ENCODE measurements at places on chromosomes 12 and 14.

DNA sequence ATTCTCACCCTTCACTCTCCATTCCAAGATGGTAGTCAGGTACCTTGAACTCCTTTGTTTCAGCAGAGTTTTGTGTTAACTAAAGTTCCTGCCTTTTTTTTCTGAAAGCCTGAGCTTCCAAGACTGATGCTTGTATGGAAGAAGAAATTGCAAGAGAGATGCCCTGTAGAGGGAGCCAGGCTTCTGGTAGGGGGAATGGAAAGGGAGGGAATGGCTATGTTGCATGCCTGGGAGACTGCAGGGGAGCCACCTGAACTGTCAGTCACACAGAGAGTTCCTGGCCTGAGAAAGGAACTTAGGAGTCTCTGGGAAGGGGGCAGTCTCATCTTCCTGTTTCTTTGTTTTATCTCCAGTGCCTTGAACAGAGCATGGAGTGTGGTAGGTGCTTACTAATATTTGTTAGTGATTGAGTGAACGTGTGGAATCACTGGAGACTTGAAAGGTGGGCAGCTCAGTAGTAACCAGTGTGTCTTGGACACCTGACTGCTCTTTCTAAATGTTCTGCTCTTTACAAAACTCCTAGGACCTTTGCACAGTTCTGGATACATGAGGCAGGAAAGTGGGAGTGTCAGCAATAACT lies 132.2 kb downstream of the ANO4 start:
- no peak for DNase-seq

DNA sequence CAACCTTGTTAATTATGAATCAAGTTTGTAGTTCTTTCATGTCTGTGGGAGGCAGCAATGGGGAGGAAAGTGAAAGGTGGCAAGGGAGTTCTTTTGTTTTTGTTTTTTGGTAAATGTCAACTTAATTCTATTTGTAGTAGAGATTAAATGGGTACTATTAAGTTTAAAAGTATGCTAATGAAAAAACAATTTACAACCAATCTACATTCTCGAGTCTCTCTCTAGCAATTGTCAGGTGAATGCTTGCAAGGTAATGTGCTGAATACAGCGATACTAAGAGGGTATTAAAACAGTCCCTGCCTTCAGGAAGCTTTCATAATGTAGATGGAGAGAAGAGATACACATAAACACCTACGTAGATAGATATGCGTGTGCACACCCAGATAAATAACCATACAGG lies 1.6 kb upstream of the DACT1 start:
- DNase-seq, result no peak

- DNase-seq, result no peak
Observed at GRCh38 chr12:30439201-30439600, 256.5 kb downstream of the IPO8 start.

- DNase-seq, result no peak
Observed at GRCh38 chr14:31071151-31071550, 45.0 kb upstream of the STRN3 start.

GRCh38 chr14:100770046-100770445 lies 43.4 kb downstream of the DLK1 start:
- no peak for DNase-seq

GRCh38 chr14:63543826-63544406 lies 739 bp upstream of the PPP2R5E start:
- DNase-seq, result no peak

GRCh38 chr12:88367231-88367630 lies 213.0 kb downstream of the KITLG start:
- no peak for DNase-seq

DNA sequence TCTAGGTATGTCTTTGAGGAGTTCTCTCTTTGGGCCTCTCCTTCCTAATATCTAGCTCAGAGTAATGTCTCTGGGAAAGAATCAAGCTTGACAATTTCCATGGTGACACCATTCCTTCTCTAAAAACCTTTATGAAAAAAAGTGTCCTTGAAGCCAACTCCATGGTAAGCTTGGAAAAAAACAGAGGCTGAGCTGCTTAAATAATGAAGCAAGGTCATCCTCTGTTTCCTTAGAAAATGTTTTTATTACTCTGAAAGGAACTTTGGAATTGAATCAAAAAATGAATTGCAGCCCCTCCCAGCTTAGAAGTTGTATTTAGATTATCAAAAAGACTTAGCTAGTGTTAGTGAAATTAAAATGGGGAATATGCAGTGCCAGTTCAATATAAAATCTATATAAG lies 166.1 kb upstream of the KITLG start:
- DNase-seq, result no peak

GRCh38 chr14:22955702-22956569 lies 954 bp downstream of the HAUS4 start:
- no peak for DNase-seq

- DNase-seq, result no peak
Observed at GRCh38 chr12:58420503-58420902, 479.1 kb downstream of the ATP23 start.

GRCh38 chr12:89122852-89123251 lies 229.4 kb downstream of the DUSP6 start:
- DNase-seq, result no peak

DNA sequence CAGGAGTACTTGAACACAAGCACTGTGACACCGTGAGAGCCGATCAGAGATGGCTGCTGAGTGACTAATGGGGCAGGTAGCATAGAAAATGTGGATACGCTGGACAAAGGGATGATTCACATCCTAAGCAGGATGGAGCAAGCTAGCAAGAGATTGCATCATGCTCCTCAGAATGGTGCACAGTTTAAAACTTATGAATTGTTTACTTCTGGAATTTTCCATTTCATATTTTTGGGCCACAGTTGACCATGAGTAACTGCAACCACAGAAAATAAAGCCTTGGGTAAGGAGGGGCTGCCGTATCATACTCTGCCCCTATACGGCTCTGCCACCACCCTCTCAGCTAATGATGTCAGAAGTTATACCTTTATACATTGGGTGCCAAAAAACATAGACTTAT lies 23.3 kb upstream of the MARK3 start:
- DNase-seq, result no peak

- DNase-seq, result no peak
Observed at GRCh38 chr14:83873669-83874068, 1656.3 kb upstream of the FLRT2 start.

DNA sequence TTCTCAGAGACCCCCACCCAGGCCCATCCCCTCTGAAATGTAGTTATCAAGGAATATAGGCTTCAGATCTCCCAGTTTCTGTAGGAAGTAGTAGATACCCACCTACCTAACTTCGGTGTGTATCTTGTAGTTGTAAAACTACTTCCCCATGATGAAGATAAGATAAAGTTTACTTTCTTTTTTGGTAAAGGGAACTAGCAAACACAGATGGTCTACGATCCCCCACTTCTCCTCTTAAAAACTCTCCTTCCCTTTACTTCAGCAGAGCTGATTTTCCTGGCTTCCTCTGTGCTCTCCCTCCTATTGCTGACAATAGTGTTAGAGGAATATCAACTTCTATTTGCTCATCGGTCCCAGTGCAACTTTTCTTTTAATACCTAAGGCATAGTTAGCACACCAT lies 395.2 kb downstream of the RPL10L start:
- DNase-seq, result no peak

- DNase-seq, result no peak
Observed at GRCh38 chr12:50934981-50935807, 17.1 kb upstream of the HIGD1C start.

DNA sequence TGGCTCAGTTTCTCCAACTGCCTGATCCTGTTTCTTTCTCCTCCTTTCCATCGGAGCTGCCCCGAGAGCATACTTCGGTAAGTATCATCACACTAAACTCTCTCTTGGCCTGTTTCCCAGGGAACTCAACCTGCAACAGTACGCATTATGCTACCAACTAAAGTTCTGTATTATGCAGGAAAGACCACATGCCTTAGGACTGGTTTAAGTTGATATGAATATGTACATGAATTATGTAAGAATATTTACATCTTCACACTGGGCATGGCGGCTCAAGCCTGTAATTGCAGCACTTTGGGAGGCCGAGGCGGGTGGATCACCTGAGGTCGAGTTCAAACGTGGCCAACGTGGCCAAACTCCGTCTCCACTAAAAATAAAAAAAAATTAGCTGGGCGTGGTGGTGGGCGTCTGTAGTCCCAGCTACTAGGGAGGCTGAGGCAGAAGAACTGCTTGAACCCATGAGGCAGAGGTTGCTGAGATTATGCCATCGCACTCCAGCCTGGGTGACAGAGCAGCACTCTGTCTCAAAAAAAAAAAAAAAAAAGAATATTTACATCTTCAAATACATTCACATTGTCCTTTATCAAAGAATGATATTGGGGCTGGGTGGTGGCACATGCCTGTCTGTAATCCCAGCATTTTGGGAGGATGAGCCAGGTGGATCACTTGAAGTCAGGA lies 31.9 kb upstream of the VPS33A start:
- DNase-seq, result no peak

GRCh38 chr12:96103067-96103644 lies 67.8 kb upstream of the LTA4H start:
- DNase-seq, result no peak

DNA sequence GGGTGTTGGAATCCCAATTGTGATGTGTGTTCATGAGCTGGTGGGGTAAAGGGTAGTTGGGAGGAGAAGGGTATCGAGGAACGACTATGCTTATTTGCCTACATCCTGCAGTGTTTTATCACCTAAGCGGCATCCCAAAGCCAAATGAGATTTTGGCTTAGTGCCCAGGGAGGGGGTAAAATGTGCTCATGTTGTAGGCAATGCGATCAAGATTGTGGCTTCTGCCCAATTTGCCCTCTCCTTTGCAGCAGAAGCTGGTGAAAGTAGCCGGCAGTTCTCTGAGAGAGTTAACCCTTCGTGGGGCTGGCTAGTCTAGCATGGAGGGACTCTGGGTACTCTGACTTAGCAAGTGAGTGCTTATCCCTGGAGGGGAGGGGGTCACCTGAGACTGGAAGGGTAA lies 753 bp downstream of the RPH3A start:
- DNase-seq, result no peak

GRCh38 chr12:65367396-65367795 lies 88.9 kb downstream of the MSRB3 start:
- no peak for DNase-seq
